SHP77 treated with DMSO at 0.1 percent for 48 hours (cell line): ENCODE measurements at places on chromosomes 5 and 9.

DNA sequence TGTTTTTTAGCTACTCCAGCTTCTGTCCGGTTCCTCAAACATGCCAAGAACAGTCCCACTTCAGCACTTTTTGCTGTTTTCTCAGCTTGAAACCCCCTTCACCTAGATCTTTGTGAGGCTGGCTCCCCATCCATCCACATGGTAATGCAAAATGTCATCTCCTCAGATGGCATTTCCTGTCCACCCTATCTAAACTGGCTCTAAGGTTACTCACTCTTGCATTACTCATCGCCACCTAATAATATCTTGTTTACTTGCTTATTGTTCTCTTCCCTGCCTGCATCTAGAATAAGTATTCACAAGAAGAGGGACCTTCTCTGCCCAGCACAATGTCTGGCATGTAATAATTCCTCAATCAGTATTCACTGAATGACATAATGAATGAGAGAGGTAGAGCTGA, 220.1 kb downstream of the FAM114A2 start:
- no peak for DNase-seq

DNA sequence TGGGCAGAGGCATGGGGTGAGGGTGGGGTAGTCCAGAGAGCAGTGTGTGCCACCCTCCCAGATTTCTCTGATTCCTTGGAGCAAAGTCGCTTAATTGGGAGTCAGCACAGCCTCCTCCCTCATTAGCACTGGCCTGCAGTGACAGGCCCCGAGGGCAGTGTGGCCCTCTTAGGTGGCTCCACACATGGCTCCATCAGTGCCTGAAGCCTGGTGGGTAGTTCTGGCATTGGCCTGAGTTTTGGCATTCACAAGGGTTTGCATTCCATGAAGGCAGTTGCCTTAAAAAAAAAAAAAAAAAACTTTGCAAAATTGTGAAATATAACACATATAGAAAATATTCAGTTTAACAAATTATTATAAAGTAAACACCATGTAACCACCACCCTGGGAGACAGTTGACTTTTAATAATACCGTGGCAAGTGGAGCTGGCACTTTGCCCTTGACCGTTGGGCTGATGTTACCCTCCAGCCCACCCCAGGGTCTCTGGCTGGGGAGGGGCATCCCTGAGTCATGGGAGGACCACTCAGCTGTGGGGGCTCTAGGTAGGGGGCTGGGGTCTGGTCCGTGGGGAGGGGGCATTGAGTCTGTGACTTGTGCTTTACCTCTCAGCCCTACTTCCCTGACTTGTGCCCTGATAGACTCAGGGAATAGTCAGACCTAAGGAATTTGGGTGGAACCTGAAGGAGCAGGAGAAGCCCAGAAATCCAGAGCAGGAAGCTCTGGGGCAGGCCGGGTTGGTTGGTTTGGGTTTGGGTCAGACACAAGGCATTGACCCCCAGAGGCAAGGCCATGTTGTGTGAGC, 51.3 kb upstream of the PITX1 start:
- no peak for DNase-seq

DNA sequence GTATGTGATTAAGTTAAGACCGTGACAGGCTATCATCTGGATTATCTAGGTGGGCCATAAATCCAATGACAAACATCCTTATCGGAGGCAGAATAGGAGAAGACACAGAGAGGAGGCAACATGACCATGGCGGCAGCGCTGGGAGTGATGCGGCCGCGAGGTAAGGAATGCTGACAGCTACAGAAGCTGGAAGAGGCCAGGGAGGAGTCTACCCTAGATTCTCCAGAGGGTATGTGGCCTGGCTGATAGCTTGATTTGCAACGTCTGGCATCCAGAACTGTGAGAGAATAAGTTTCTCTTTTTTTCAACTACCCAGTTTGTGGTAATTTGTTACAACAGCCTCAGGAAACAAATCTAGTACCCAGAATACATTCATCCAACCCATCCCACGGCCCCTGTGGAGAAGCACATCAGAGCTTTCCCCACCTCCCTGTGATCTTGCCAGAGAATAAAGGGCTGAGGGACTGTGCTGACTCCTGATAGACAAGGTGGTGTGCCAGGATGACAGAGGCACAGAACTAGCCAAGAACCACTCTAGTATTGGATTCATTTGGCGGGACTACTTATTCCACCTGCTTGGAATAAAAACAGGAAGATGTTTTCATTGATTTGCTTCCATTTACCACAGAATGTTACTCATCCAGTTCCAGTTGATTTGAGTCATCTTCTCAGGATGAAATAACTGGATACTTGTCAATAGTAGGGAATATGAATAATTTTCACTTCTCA, 187.4 kb downstream of the MAN2A1 start:
- no peak for DNase-seq

DNA sequence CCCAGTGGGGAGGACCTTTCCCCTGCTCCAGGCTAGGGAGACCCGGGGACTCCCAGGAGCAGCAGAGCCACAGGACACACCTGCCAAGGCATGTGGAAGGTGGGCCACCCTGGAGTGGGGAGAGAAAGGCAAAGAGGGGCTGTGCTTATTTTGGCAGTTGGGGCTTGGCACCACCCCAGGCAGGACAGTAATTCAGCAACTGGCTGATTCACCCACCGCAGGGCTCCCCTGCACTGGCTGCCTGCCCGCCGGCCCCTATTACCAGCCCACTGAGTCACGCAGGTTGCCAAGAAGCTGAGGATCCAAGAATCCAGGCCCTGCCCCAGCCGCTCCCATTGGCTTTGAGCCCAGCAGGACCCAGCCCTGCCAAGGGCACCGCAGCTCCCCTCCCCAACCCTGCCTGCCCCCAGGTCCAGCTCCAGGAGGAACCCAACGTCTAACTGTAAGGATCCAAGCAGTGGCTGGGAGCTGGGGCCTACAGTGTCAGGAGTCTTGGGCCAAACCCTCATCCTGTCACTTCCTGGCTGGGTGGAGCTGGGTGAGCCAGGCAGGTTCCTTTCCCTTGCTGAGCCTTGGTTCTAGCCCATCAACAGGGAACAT, 14.2 kb upstream of the RALGDS start:
- DNase-seq, result no peak

GRCh38 chr5:91182763-91183162, 200.4 kb downstream of the ARRDC3 start:
- DNase-seq, result no peak

DNA sequence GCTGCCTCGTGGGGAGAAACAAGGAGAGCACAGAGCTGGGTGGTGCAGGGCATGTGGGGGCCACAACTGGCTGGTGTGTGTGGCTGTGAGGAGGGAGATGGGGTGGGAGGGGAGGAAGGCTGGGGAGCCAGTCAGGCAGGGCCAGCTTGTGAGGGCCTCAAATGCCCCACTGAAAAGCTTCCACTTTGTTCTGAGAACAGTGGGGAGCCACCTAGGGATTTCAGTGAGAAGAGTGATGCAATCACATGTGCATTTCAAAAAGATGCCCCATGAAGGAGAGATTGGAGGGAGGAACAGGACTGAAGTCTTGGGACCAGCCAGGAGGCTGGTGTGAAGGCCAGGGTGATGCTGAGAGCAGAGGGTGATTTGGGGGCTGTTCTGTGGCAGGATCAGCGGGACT, 1.3 kb downstream of the OR13J1 start:
- DNase-seq, result no peak

DNA sequence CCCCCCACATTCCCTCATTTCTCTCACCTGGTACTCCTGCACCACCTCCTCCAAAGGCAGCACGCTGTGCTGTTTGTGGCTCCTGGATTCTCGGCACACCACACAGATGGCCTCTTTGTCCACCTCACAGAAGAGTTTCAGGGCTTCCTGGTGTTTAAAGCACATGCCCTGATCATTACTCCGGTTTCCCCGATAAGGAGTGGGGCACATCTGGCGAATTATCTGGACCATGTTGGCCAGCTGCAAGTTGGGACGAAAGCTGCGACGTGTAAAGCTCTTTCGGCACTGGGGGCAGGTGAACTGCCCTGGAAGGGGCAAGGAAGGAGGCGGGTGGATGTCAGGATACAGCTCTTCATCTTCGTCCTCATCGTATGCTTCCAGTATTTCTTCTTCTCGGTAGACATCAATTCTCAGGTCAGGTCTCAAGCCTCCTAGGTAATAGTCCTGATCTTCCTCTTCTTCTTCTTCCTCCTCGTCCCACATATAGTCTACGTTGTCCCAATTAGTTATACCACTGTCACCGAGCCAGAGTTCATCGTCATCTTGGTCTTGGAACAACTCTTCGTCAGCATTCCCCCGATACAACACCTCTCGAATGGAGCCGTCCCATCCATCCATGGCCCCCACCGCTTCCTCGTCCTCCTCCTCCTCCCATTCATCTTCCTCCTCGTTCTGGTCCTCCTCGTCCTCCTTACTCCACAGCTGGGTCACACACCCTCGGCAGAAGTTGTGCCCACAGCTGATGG, 796 bp downstream of the TRIM52 start:
- no peak for DNase-seq

DNA sequence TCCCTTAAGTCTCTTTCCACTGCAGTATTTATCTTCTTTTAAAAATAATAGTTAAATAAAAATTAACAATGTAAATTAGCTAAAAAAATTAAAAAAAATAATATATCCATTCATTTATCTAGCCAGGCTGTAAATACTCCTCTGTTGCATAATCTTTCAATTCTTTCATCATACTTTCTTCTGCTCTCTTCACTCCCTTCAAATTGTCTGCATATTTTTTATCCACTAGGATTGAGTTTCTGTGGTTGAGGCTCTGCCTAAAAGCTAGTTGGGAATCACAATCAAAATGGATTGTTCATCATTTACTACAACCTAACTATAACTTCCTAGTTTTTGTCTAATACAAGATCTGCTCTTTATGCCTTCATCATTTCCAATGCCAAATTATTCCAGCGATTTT, 182.2 kb downstream of the PDE4D start:
- no peak for DNase-seq

DNA sequence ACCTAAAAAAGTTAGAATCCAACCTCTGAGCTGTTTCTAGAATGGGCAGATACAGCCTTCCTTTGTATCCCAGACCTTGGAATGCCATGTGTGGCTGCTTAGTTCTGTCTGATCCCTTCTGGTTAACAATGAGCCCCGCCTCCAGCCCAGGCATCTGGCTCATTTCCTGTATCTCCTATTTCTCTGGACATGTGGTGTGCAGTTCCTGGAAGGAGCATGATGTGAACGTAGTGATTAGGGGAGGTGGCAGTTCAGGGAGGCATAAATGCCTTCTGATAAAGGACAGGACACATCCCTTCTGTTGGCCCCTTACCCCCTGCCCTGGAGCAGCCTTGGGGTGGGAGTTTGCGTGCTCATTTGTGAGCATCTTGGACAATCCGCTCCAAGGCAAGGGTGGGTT, 243.0 kb downstream of the ZSWIM6 start:
- no peak for DNase-seq

- DNase-seq, result no peak
These were observed 72.7 kb upstream of the ORM1 start for GRCh38 chr9:114250235-114250568.

DNA sequence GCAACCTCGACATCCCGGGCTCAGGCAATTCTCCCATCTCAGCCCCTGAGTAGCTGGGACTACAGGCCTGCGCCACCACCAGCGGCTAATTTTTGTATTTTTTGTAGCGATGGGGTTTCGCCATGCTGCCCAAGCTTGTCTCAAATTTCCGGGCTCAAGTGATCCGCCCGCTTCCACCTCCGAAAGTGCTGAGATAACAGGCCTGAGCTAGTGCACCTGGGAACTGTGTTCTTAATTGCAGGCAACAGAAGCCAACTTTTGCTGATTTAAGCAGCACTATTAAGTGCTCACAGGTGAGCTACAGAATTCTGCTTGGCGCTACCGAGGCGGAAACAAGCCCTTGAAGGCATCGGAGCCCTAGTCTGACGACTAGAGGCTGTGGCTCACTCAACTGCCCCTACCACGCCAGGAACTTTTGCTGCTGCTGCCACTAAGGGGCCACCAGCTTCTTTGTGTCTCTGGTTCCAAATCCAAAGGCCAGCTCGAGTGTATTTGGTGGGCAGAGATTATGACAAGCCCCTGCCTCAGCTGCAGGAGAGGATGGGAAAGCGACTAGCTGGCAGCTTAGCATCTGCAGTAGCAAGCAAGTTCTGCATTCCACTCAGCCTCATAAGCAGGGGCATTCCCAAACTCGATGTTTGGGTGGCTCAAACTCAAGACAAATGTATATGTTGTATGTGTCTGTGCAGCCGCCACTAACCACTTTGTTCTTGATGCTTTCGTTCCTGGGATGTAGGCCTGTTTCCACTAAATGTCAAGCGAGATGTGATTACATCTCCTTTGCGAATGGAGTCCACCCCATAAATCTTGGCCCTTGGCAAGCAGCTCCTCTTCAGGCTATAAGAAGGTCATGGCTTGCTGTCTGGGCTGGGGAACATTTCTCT, 10.6 kb upstream of the HMCN2 start:
- DNase-seq, result no peak

- DNase-seq, result no peak
These were observed 44.1 kb upstream of the EQTN start for GRCh38 chr9:27340961-27341511.

DNA sequence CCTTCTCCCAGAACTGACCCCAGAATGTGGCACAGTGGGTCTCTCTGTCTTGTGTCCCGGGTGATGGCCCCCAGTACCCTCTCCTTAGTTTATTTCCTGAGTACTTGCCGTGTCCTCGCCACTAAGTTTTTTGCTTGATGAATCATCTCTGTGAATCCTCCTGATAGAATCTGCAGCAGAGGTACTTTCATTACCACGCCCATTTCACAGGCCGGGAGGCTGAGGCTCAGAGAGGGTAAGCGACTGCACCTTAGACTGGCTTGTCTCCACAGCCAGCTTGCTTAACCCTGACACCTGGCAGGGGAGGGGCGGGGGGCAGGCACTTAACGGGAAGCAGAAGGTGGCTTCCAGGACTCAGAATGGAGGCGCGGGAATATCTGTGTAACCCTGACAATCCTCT, 7.9 kb upstream of the IER5L start:
- no peak for DNase-seq

DNA sequence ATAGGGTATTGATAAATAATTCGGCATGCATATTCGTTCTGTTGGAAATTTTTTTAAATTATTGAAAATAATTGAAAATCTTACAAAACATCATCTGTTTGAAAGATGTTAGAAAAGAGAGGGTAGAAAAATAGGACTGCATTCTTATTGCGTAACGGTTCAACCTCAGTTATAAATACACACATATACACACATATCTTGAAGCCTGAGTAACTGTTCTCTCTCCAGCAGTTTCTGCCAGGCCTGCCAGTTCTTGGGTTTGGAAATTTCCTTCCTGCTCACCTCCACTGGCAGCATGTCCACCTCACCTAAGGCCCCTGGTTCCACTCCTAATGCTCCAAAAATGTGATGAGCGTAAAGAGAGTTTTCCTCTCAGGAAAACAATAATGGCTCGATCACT, 9.1 kb downstream of the SPATA31E1 start:
- DNase-seq, result no peak

- DNase-seq, result no peak
These were observed 11.0 kb upstream of the GNPDA1 start for GRCh38 chr5:142023836-142024235.

DNA sequence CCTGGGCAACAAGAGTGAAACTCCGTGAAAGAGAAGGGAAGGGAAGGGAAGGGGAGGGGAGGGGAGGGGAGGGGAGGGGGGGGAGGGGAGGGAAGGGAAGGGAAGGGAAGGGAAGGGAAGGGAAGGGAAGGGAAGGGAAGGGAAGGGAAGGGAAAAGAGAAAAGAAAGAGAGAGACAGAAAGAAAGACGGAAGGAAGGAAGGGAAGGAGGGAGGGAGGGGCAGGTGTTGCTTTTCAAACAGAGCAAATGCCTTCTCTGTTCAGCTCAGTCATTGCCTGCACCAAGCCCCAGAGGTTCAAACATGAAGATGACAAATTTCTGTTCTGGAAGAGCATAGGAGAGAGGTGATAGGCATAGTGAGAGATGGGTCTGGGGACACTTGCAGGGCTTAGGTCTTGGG, 330.0 kb downstream of the DRD1 start:
- no peak for DNase-seq
